ENCODE measurements at places on chromosomes 7 and 10.

DNA sequence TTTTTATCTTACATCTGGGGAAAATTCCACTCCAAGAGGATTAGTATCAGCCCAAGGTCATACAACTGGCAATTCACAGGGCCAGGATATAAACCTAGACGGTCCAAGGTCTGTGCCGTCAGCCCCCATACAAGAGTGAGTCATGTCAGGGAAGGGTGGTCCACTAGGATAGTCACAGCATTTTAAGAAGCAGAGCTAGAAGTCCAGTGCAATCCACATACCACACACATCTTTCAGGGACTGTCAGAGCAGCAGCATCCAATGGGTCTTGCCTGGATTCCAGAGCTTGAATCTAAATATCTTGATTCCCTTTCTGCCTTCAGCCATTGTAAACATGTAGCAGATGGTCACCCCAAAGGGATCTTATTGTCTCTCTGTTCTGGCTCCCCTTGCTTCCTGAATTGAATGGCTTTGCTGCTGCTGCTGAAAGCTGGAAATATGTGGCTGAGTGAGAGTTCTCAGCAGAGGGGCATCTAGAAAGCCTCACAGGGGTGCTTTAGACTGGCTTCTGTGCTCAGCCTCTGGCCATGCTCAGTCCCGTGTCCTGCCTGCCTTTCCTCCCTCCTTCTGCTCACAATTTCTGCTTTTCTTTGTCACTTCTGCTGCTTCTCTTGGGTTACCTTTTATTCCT is 9.9 kb upstream of the OR6V1 start:
- no peak for DNase-seq

- DNase-seq, result no peak
These were observed 20.8 kb upstream of the NMT2 start for GRCh38 chr10:15189133-15189885.

DNA sequence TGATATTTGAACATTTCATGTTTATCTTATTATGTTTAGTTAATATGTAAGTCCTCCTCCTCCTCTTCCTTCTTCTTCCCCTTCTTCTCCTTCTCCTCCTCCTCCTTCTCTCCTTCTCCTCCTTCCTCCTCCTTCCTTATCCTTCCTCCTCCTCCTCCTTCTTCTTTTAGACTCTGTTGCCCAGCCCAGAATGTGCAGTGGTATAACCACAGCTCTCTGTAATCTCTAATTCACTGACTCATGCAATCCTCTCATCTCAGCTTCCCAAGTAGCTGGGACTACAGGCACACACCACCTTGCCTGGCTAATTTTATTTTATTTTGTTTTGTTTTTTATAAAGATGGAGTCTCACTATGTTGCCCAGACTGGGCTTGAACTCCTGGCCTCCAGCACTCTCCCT is 83.4 kb upstream of the ODAD2 start:
- no peak for DNase-seq

DNA sequence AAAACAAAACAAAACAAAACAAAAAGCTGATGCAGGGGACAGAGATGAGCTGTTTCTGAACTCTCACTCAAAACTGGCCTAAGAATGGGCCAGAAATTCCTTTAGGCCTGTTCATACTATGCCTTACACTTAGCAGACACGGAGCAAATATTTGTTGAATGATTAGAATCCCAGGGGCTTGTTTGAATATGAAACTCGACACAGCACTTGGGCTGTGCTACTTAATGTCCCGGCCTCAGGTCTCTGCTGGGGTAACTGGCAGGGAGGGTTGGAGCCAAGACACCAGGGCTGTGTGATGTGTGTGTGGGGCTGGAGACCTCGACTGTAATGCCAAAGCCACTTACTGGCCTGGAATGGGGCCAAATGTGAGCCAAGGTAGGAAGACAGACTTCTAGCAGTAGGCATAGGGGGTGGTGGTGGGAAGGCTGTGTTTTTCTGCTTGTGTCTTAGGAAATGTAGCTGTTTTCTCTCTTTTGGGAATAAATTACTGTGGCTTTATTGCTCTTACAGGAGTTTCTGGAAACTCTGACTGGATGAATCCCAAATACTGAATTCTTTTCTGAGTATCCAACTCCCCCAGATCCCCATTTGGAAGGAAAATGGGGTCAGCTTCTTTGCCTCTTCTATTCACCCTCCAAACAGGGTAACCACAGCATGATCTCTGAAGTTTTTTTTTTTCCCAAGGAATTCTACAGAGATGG is 66.7 kb downstream of the EMX2 start:
- peak; percentile 9 for DNase-seq

Data from DMS53 (cell line).